ENCODE measurements at places on chromosomes 1 and 21.

DNA sequence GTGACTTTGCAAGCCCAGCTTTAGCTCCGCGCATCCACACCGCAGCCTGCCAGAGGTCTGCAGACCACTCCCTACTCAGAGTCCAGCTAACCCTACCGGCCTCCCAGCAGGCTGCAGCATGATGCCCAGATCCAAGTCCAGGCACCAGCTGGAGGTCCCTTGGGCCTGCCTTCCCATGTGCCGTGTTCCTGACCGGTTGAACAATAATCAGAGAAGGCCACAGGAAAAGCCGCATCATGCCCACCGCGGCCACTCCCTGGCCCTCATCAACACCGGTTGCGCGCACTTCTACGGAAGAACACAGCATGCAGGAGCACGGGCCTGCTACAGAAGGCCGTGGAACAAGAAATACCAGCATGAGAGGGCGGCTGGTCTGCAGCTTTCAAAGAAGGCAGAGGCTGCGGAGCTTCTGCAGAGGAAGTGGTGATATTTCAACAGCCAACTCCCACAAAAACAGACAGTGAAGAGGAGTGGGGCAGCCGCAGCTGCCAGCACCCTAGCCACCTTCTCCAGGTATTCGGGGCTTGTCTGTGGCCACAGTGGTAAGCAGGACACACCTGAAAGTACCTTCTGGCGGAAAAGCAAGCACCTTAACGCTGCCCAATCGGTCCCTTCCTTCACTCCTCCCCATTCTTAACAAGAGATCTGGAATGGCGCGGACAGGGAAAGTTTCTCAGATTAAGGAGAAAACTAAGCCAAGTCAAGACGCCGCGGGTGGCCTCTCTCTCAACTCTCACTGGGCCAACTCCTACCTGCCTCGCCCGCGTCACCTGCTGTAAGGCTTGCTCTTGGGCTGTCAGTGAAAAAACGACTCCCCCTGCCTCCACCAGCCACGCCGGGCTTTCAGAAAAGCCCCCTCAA is 1.5 kb downstream of the PGBD5 start:
- no peak for DNase-seq

DNA sequence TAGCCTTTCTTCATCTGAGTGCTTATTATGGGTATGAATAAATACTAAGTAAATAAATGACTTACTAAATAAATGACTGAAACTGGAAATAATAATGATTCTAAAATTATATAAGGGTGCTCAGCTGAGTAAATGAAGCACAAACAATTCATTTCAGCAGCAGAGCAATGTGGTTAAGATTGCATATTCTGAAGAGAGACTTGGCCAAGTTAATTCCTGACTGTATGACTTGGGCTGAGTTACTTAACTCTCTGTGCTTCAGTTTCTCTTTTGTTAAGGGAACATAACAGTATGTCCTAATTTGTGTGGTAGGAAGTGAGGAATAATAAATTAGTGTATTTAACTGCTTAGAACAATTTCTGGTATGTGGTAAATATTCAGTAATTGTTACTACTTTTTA is 19.1 kb downstream of the AGL start:
- DNase-seq: no peak

DNA sequence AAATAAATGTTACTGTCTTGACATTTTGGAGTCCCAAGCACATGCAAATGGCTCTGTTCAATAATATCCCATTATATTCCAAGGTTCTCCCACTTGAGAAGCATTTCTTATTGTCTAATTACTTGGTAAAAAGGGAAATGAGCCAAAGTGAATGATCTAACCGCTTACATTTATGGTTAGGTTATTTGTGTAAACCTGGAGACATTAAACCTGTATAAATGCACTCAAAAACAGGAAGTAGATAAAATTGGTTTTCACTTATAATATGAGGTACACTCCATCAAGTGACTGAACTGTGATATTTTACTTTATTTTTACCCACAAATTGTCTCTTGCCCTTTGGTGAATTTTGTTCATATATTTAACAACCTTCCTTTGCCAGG is 26.8 kb downstream of the KIF1B start:
- DNase-seq: no peak

DNA sequence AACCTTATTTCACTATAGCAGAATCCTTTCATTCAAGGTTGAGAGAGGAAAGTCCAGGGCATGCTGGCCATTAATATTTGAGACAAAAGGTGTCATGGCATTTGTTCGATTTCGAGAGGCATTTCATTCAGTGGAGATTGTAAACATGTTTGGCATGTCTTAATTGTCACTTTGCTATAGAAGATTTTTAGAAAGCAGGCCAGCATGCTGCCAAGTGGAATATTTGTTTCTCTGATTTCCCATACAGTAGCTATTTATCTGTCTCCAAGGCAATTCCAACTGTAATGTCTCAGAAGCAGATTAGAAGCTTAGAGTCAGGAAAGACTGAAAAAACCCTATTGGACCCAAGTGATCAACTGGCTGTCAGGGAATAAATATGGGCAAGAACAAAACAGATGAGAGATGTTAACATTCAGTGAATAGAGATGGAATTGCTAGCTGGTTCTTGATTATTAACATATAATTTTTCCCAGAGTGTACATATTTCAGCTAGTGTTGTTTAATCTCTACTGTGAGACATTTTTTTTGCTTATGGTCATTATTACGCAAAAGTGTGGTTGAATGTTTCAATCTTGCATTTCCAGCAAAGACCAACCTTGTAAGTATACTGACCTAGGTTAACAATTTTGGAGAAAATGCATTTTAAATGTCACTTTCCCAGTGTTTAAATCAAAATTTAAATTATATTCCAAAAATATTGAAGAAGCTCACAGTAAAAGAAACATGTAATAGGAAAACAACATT is 174.6 kb downstream of the KCNK2 start:
- DNase-seq: no peak

GRCh38 chr1:230196077-230196476 is 129.0 kb downstream of the GALNT2 start:
- no peak for DNase-seq

DNA sequence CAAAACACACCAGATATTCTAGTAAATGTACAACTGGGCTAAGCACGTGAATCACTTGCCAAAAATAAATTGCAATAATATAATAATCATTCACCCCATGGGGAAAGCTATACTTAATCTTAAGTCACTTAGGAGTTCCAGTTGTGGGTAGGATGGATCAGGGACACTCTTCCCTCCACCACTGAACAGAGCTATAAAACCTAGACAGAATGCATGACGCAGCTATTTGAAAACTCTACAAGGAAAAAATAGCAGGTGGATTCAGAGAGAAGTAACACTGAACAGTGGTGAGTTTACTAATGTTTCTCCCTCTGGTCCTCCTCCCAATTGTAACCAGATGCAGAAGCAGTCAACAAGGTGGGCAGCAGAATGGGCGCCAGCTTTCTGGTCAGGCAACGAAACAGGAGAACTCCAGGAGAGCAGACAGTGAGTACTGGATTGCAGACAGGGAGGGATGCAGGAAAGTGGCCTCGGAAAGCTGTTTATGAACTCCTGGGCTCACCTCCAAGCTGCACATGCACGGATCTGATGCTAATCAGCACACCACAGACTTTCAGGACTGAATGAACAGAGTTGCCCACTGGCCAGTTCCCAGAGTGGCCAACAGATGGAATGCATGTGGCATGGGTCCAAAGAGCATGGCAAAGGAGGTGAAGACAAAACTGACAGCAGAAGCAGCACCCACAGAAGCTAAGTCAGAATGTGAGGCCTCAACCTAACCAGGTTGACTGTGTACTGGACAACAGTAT is 41.4 kb downstream of the TARBP1 start:
- DNase-seq: no peak

- DNase-seq: no peak
Measured at GRCh38 chr1:204928671-204929486, 58.2 kb downstream of the NFASC start.

DNA sequence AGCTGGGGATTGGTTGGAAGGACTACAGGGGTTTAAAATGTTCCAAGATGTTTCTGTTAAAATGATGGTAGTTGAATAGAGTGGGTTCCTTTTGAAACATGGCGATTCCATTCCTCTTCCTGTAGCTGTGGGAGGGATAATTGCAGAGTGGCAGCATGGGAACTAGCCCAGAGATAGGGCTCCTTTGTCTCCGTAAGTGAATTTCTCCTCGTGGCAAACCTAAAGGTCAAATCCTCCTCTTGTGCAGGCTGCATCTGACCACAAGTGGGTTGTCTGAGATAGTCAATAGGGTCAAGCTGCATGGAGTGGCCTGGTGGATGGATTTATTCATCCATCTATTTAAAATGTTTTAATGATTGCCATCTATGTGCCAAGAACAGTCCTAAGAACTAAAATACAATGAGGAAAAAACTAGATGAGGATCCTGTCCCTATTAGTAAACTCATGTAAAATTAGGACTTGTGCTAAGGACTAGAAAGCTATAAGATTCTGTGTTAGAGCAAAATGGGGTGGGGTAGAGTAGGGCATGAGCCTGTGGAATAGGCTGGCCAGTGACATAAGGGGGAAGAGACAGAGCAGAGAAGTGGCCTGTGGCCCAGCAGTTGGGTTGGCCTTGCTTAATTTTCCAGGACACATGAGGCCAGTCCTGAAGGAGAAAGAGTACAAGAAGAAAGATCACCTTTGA is 89.1 kb upstream of the IVNS1ABP start:
- no peak for DNase-seq

GRCh38 chr1:186887203-186887602 is 58.5 kb downstream of the PLA2G4A start:
- DNase-seq: no peak

- DNase-seq: no peak
Measured at GRCh38 chr21:35924714-35925301, 135.5 kb downstream of the SETD4 start.

DNA sequence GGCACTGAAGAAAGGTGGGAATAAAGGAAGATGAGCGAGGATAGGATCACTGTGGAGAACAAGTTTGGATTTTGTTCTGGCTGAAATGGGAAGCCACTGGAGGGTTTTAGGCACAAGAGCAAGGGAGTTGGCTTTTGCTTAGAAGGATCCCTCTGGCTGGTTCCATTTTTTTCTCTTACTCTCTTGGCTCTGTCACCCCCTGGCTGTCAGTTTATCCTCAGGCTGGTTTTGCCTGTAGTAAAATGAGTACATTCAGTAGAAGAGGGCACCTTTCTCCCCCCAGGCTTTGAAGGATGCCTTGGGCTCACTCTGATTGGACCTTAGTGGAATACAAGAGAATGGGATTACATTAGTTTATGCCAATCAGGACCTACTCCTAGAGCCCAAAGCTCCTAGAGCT is 17.1 kb downstream of the CACHD1 start:
- no peak for DNase-seq

GRCh38 chr1:182587666-182588499 is 1.2 kb downstream of the RNASEL start:
- no peak for DNase-seq

GRCh38 chr1:230790026-230790425 is 42.8 kb downstream of the CAPN9 start:
- no peak for DNase-seq

GRCh38 chr1:117606649-117607430 is 992 bp downstream of the TENT5C start:
- no peak for DNase-seq

DNA sequence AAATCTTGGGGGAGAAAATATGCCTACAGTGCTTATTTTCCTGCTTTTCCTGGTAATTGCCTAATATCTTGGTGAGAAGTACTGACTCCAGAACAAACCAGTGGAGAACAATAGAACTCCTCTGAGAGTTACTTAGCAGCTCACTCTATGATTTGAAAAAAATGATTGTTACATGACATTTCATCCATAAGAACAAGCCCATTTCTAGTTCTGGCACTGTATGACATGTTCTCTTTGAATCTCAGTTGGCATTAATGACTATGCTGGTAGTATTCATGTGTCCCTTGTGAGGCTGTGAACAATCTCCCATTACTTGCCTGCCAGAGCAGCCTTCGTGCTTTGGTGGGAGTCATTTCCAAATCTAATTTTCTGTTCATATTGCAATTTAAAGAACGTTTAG is 58.0 kb downstream of the CLIC4 start:
- DNase-seq: no peak

DNA sequence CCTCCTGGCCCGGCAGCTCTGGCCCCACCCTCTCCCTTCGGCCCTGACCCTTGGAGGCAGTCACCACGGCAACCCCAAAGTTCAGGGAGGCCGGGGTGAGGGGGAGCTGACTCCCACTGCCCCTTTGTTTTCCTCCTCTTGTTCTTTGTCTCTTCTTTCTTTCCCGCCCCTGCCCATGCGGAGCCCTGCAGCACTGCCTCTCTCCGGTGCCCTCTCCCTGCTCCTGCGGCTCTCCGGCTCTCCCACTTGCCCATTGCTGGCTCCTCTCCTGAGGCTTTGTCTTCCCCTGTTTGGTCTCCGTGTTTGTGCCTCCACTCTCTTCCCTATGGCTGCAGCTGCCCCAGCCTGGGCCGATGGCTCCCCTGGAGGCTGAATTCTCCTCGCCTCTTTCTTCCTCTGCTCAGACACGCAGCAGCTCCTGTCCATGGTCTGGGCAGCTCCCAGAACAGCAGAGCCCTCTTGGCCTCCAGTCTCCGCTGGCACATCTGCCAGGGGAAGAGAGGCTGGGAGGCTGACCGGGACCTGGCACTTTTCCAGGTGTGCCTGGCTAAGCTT is 5.8 kb downstream of the CELSR2 start:
- no peak for DNase-seq

- DNase-seq: no peak
Measured at GRCh38 chr1:231665101-231665500, 38.5 kb downstream of the DISC1 start.

- no peak for DNase-seq
Measured at GRCh38 chr1:197865809-197866208, 36.6 kb upstream of the C1orf53 start.

- DNase-seq: no peak
Measured at GRCh38 chr1:178529364-178530036, 16.6 kb downstream of the TEX35 start.

- no peak for DNase-seq
Measured at GRCh38 chr1:234107416-234108021, 203.0 kb downstream of the SLC35F3 start.

- no peak for DNase-seq
Measured at GRCh38 chr1:240491156-240491555, 120.8 kb downstream of the GREM2 start.

DNA sequence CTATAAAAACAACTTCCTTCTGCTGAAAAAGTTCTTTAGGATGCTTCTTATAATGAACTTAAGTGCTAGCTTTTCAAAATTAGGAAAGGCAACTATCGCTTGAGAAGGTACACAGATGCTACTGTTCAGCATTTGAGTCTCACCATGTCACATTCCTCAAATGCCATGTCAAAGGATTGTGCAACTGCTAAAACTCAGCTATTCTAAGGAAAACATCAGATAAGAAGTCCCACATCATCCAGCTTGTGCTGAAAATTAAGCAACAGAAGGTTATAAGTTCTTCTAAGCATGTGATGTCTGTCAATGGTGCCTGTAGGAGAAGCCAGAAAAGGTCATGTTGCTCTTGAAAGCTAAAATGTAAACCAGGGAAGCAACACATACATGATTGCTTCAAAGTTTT is 36.5 kb downstream of the MCOLN2 start:
- no peak for DNase-seq

Measured in iPS DF 6.9 (cell line).